ENCODE measurements at places on chromosomes 13 and 19.

- no peak for DNase-seq
Measured at GRCh38 chr19:5823579-5824281, 15.8 kb downstream of the FUT6 start.

GRCh38 chr13:51707461-51707860 lies 96.5 kb downstream of the DHRS12 start:
- no peak for DNase-seq

- DNase-seq = no peak
Measured at GRCh38 chr19:19752760-19753403, 20.0 kb upstream of the ZNF14 start.

- DNase-seq = no peak
Measured at GRCh38 chr19:40524133-40524549, 52.5 kb upstream of the SHKBP1 start.

DNA sequence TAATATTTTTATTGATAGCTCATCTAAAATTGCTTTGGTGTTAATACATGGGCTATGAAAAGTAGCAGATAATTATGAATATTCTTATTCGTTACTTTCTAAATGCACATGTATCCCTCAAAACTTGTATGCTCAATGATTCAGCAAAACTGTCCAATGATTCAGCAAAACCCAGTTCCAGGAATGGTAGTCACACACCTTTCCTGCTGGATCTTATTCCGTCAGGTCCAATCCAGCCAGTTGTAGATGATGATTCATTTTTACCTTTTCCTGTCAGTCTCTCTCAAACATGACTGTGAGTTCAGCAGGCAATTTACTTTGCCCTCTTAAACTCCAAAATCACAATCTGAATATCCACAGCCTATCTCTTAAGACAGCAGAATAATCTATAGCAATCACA lies 1082.6 kb downstream of the EFNB2 start:
- no peak for DNase-seq

DNA sequence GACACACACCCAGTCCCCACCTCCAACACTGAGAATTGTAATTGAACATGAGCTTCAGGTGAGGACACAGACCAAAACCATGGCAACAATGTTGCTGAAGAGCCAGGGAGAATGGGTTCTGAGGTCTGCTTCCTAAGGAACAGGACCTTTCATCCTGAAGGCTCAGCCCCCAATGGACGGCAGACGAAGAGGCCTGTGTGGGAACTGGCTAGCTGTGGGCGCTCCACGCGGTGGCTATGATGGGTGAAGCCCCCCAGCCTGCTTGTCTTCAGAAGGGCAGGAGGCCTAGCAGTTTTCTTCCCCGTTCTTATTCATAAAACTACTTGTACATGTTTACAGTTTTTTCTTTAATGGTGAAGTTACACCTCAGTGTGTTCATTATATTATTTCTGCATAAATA lies 136.1 kb upstream of the SPACA7 start:
- no peak for DNase-seq

DNA sequence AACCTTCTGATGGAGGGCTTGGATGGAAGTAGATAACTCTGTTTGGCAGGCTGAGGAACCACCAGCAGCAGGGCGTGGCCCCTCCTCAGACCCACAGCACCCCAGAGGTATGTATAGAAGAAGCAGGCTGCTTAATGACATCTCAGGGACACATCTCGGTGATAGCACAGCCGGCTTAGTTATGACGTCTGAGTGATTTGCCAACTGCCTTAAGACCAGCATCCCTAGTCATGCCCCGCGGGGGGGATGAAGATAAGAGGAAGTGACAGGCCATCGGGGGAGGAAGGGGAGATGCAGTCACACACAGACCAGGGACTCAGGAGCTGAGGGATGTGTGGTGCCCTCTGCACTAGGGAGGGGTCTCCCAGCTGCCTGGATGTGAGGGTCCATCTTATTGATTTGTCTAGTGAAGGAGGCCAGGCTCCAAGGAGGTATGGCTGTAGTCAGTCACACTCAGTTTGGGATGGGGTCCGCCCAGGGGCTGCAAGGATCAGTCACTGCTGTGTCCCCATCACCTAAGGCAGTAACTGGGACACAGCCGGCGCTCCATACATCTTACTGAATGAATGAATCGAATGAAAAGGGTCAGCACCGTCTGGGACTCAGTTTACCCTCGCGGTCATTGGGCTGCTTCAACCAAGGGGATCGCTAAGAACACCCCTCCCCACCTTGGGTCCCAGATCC lies 19.2 kb upstream of the ERCC1 start:
- DNase-seq = no peak

DNA sequence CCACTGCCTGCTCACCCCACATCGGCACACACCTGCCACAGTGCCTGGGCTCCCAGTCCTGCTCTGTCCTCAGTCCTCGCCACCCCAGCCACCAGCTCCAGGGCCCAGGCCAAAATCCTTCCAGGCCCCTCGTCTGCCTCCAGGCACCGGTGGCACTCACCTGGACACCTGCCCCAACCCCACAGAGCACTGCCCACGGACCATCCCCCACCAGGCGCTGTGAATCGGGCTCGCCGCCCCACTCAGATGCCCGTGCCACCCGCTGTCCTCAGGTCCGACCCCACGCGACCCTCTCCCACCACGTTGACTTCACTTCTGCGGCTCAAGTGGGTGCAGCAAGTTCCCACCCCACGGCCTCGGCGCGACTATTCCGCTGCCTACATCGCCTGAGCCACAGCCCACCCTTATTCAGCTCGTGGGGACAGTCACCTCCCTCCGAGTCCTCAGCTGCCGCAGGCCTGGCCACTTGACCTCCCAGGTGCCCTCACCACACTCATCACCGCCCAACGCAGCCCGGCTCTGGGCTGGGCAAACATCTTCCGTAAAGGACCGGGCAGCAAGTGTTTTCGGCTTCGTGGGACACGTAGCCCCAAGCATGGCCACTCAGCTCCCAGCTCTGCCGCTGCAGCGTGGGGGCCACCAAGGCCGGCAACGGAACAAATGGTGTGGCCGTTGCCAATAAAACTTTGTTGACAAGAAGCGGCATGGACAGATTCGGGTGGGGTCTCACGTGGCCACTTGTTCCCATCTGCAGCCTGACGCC lies 5.7 kb downstream of the PIP5K1C start:
- no peak for DNase-seq

Data from stimulated activated CD4-positive, alpha-beta T cell treated with anti-CD3 and anti-CD28 coated beads, Interleukin-1b, Interleukin-23, amount 100 ng/mL, for 4 hours (primary cell).